ENCODE measurements at places on chromosomes 2 and 18. TPM values are rescaled to one million over a fixed set of nuclear protein-coding genes. Genes with fewer than 3 reads are reported as not detected.

TUBA3E gene
- not detected for total RNA-seq

GALR1 gene
- not detected for total RNA-seq

SLC19A3 gene
- total RNA-seq, result not detected

DNAH6 gene
- total RNA-seq, result 2.6 TPM

NPHP1 gene
- total RNA-seq, result 1.3 TPM

FAM124B gene
- total RNA-seq, result 0.45 TPM

DIPK1C gene
- total RNA-seq, result not detected

DSG3 gene
- total RNA-seq, result not detected

C2orf92 gene
- 17.5 TPM for total RNA-seq

GMCL1 gene
- 44.9 TPM for total RNA-seq

TCF23 gene
- total RNA-seq, result not detected

SOX11 gene
- not detected for total RNA-seq

FBXO36 gene
- total RNA-seq, result 0.91 TPM

EVX2 gene
- not detected for total RNA-seq

DNA sequence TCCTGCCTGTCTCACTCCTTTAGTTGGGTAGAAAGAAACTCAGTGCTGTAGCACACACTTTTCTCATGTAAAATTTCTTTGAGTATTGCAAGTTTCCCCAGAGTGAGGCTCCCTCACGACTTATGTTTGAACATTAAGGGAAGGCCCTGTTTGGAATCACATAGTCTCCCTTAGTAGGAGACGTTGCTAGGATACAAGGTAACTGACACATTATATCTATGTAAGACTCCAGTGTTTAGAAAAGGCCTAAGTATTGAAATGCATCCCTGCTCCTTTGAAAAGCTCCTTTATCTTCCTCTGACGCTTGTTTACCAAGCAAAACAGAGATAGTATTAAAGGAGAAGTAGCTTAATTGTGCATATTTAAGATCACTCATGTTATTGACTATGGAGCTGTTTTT lies 248.2 kb downstream of the PHLPP1 start:
- DNase-seq, result no peak

DNA sequence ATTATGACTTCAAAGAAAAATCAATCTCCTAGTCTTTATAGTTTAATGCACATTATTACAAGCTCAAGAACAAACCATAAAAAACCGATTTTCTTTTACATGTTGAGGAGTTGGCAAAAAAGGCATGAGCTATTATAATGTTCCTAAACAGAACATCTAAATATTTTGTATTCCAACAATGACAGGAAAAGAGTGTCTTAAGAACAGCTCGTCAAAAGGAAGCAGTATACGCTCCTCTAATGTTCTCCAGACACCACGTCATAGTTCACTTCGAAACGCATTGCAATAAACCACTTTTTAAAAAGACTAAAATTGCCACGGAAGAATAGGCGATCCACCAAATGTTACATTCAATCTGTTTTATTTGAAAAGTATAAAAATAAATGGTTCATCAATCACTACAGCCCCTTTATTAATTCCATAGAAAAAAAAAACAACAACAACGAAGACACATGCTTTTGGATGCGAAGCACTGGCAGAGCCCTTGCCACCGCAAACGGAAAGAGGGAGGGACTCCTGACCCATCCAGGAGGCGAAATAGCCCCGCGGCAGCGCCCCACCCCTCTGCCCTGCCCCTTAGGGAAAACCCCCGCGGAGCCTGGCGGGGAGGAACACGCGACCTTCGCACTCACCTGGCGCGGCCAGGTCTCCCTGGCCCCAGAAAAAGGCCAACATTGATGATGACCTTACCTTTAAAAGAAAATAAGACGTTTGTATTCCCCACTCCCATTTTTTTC lies 45.8 kb downstream of the MBP start:
- no peak for DNase-seq

DNA sequence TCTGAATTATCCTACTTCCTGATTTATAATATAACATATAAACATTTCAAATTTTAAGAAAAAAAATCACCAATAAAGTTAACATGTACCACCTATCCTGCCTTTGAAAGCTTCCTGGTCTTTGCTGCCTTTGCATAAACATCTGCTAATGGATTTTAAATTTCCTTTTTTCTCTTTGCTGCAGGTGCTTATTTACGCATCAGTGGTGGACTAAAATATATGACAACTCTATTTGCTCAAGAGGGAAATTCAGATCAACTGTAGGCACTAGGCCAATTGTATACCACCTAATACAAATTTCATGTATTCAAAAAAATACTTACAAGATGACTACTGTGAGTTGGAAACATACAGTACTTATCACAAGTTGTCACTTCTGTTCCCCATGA lies 57.2 kb downstream of the RAD51AP2 start:
- DNase-seq, result no peak

DNA sequence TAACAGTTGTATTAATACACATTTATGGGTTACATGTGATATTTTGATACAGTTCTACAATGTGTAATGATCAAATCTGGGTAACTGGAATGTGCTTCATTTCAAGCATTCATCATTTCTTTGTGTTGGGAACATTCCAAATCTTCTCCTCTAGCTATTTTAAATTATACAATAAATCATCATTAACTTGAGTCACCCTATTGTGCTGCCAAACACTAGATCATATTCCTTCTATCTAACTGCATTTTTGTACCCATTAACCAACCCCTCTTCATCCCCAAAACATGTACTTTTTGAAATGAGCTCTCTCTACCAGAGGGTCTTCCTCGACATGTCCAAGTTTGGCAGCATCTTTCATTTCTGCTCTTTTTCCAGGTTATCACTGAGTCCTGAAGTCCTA lies 81.1 kb upstream of the TTC39C start:
- no peak for DNase-seq

- no peak for DNase-seq
Observed at GRCh38 chr2:10757814-10758286, 36.4 kb downstream of the ATP6V1C2 start.

- no peak for DNase-seq
Observed at GRCh38 chr2:130977461-130978050, 115.7 kb downstream of the FAM168B start.

GRCh38 chr18:9612977-9613376 lies 1.4 kb downstream of the PPP4R1 start:
- DNase-seq, result no peak

DNA sequence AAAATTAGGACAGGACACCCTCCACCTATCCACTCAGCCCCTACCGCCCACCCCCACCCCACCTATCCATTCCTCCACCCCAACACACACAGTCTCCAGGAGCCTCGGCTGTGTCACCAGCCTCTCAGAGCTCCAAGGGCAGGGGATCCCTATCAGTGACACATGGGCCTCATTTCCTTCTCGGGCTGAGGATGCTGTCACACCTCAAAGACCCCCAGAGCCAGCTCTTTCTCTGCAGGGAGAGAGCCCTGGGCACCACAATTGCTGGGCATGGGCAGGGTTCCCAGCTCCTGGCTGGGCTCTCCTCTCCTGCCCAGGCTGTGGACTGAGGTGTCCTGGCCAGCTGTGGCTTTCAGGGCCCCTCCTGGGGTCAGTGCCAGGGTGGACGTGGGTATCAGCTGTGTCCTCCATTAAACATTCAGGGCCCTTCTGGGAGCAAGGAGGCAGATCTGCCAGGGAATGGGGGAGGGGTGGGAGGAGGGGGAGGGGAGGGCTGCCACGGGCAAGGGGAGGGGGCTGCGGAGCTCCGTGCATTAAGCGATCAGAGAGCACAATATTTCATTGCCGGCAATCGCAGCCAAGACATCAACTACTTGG lies 14.3 kb upstream of the ECEL1 start:
- DNase-seq, result no peak

DNA sequence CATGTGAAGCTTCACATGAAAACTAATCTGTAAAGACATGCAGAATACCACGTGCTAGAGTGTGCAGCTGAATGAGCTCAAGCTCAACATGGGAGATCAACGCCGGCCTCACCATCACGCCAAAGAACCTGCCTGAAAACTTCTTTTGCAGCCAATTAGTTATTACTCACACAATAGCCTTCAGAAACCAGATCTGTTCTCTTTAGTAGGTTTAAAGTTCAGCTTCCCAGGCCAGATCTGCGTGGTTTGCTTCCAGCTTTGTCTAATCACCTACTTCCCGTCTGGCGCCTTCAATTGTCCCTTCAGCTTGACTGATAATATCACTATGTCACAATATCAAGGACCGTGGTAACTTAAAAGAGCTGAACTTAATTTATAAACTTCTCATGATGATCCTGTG lies 68.0 kb upstream of the ZNF236 start:
- no peak for DNase-seq

DNA sequence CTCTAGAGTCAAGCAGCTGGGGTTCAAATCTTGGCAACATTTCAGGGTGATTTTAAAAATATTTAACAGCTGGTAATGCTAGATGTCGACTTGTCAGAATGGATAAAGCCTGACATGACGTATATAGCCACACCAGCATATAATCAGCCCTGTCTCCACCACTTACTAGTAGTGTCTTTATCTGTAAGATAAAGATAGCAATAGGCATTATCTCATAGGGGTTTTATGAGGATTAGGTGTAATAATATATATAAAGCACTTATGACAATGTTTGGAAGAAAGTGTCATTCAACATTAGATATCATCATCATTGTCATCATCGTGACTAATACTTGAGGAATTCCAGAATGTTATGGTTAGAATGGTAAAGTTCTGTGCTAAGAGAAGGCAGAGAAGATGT lies 369.0 kb upstream of the CWC22 start:
- DNase-seq, result no peak

GRCh38 chr2:224062481-224063297 lies 23.6 kb upstream of the SERPINE2 start:
- DNase-seq, result no peak

DNA sequence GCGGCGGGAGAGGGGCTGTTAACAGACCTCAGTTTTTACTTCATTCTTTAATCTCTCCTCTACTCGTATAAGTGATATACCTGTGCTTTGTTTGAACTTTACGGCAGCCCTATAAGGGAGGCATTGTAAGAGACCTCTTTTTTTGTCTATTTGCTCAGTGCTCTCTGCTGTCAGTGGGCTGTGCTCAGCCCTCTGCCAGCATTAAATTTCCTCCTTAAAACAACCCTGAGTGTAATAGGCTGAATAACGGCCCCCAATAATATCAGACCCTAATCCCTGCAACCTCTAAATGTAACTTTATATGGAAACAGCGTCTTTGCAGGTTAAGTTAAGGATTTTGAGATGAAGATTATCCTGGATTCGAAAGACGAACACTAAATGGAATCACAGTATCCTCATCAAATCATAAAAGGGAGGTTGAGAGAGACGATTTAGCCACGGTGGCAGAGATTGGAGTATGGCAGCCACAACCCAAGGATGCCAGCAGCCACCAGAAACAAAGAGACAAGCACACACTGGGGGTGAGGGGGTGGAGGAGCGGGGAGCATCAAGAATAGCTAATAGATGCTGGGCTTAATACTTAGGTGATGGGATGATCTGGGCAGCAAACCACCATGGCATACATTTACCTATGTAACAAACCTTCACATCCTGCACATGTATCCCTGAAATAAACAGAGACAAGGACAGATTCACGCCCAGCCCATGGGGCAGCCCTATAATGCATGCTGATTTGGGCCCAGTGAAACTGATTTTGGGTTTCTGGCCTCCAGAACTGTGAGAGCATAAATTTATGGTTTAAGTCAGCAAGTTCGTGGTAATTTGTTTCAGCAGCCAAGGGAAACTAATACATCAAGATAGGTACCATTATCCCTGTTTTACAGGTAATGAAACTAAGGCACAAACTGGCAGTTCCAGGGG lies 894 bp upstream of the FARSB start:
- DNase-seq, result no peak

DNA sequence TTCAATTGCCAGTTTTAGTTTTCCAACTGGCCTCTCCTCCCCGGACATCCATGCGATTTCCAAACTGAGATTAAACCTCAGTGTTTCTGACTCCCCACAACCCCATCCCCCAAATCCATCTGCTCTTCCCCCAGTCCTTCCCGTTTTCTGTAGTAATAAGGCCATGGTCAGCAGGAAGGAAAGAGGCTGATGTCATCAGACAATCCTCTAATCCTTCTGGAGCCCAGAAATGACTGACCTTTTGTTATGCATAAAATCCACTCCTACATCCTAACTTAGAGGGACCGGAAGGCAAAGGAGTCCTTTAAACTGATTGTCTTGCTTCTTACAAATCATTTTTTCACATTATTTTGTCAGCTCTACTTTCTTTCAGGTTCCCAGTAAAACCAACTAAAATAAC lies 155.8 kb downstream of the INO80D start:
- no peak for DNase-seq

- DNase-seq, result no peak
Observed at GRCh38 chr18:43392168-43392567, 114.9 kb upstream of the SYT4 start.

- no peak for DNase-seq
Observed at GRCh38 chr2:165157160-165157559, 46.7 kb downstream of the SCN3A start.

GRCh38 chr2:119366649-119367471 lies at the start of the genes C2orf76 and DBI:
C2orf76 (minus strand) TSS chr2:119366834; CDS start chr2:119339959, 26,875 bp downstream.
DBI (plus strand) TSS chr2:119366977; CDS start chr2:119367052, 75 bp downstream.
- DNase-seq, result peak; percentile 95

- DNase-seq, result no peak
Observed at GRCh38 chr2:46435796-46436360, 43.5 kb upstream of the TMEM247 start.

DNA sequence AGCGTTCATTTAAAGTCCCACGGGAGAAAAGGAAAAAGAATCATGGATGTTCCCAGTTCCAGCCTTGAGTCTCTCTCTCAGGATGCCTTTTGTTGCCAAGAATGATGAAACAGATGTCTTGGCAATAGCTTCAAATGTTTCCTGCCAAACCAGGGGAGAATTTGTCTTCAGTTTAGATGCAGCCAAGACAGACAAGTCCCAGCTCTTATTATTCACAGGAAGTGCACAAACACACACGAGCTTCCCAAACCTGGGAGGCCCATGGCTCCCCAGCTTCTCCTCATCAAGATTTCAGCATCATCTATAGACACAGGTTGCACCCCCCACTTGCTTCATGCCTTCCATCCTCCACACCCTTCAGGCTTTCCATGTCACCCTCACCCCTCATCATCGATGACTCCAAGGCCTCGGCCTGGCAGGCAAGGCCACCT lies 45.9 kb downstream of the HS1BP3 start:
- no peak for DNase-seq

DNA sequence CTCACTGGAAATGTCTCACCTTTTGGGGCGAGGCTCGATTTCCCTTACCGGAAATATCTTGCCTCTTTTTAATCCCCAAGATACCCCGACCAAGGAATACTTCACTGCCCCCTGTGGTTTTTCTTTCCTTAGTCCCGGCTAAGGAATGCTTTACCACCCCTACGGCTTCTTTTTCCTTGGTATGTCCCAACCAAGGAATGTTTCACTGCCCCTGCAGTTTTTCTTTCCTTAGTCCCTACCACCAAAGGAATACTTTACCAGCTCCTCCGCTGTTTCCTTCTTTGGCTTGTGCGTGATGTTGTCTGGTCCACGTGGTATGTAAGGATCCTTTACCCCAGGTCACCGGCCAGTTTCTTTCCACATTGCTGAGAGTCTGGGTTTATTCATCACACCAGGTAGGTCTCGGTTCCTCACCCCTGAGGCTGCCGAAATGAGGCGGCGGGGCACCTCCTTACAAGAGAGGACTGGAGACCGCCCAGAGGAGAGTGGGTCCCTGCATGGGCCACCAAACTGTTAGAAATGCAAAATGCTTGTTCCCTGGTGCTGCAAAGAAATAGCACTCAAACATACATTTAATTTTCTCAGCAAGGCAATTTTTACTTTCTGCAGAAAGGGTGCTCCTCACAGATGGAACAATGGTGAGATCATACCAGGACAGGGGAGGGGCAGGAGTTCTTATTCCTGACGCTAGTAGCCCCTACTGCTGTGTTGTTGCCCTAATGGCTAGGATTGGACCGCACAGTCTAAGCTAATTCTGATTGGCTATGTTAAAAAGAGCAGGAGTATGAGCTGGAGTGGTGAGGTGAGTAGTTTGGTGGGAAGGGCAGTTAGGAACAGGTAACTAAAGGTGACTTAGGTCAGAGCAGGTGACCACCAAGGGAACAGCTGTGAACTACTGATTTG lies 33.4 kb upstream of the CLASP1 start:
- no peak for DNase-seq

All from activated naive CD4-positive, alpha-beta T cell treated with anti-CD3 and anti-CD28 coated beads, Interleukin-2, amount 50 U/mL, for 72 hours (primary cell).